ENCODE measurements at places on chromosomes 1 and 21.

DNA sequence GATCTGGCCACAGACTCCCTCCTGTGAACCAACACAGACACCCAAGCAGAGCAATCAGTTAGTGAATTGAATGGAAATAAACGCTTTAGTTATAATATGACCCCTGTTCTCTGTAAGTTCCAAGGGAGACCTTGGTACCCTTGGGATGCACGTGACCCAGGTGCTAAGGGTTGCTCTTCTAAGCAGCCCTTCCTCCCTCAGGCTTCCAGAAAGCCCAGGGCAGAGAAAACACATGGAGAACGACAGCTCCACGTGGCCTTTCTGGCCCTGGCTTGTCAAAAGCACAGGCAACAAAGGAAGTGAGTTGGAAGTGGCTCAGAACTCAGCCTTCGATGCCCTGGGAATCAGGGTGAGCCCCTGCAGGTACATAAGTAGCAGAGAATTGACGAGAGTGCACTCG is 57.4 kb downstream of the LACTBL1 start:
- no peak for DNase-seq

DNA sequence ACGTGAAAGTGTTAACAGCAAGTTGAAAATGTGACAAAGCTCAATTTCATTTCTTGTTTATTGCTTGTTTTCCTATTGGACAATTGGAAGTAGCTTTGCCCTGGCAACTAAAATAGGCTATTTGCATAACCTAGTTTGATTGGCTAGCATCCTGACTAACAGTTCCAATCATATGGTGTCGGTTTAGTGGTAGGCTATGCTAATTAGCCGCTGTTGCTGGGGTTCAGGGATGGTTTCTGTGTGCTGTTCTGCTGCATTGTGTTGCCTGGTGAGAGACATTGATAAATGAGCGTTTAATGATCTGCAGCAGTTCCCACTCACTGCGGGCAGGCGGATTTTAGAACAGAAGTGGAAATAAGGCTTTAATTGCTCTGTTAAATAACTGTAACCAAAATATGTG is 68.5 kb downstream of the DYRK1A start:
- no peak for DNase-seq

GRCh38 chr1:234018816-234019215 is 114.3 kb downstream of the SLC35F3 start:
- no peak for DNase-seq

GRCh38 chr1:212234431-212235395 is 50.5 kb upstream of the PPP2R5A start:
- DNase-seq, result no peak

DNA sequence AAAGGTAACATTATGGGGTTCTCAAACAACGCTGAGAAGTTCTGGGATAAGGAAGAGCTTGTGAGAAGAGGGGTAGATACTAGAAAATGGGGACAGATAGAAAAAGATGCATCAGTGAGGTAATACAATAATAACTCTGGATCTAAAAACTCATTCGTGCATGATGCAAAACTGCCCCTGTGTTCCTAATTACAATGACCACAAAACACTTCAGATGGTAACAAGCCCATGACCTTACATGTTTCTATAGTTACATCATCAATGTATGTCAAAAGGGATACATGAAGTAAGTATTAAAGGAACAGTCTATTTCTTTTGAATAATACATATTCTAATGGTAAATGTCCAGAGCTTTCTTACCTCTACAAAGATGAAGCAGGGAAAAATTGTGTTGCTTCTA is 110.6 kb upstream of the PLPPR5 start:
- DNase-seq, result no peak

DNA sequence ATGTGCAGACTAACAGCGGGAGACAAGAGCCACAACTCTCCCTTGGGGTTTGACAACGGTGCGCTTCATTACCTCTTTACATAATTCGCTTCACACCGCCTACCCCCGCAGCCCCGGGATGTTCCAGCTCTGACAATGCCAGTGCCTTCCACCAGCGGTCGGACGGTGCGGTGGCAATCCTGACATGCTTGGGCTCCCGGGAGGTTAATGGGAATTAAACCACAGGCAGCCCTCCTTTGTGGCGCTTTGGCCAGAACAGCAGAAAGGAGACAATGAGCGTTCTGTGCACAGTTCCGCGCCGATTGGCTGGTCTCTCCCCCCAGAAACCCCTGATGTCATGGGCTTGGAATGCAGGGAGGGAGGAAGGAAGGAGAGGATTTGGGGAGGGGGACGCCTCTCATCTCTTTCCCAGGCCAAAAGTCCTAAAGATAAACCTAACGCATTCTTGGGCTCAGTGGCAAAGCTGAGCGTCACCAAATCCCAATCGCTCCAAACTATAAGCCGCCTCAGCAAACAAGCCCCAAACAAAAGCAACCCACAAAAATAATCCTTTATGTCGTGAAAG is 1.3 kb downstream of the CNN3 start:
- no peak for DNase-seq

GRCh38 chr1:85366391-85367170 is 90.1 kb upstream of the BCL10 start:
- no peak for DNase-seq

GRCh38 chr1:186672596-186672995 is 7.6 kb downstream of the PTGS2 start:
- no peak for DNase-seq

GRCh38 chr1:60108196-60108595 is 34.6 kb upstream of the C1orf87 start:
- no peak for DNase-seq

DNA sequence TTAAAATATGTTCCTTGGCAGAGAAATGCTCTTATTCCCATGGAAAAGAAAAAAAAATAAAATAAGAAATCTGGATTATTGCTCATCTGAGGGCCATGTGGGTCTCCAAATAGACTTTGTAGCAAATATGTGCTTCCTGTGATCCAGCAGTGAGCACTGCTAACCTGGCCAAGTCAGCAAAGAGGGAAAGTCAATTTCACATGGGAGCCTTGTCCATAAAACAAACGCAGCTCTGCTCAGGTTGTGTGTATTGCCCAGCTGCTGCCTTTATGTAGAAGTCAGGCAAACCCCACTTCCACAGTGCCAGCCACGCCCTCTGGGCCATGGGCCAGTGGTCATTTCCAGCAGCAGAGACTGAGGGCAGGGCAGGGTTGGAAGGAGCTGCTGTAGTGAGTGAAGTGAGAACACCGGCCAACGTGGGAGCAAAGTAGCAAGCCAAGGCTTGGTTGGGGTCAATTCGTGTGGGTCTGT is 174.3 kb downstream of the LYPLAL1 start:
- DNase-seq, result no peak

GRCh38 chr21:14773777-14774345 is 227.7 kb upstream of the SAMSN1 start:
- peak; percentile 39 for DNase-seq

- peak; percentile 30 for DNase-seq
Measured at GRCh38 chr1:147627435-147628110, 42.8 kb downstream of the ACP6 start.

GRCh38 chr1:39452540-39452939 is 38.9 kb upstream of the BMP8A start:
- DNase-seq, result no peak

DNA sequence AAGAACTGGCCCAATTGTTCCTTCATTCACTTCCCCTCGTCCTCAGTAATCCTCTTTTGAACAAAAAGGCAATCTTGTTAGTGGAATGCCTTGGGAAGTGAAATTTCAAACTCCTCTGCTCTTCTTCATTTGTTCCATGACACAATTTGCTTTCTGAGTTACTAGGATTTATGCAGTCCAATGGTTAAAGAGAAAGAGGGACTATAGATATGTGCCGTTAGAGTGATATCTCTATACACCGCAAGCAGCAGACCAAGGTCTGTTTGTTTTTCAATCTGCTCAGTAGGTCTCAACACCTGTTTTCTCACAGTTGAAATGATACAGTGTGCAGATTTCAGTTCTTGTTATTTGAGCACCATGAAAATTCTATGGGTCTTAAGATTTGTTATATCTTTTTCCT is 244.0 kb downstream of the DNM3 start:
- DNase-seq, result no peak

DNA sequence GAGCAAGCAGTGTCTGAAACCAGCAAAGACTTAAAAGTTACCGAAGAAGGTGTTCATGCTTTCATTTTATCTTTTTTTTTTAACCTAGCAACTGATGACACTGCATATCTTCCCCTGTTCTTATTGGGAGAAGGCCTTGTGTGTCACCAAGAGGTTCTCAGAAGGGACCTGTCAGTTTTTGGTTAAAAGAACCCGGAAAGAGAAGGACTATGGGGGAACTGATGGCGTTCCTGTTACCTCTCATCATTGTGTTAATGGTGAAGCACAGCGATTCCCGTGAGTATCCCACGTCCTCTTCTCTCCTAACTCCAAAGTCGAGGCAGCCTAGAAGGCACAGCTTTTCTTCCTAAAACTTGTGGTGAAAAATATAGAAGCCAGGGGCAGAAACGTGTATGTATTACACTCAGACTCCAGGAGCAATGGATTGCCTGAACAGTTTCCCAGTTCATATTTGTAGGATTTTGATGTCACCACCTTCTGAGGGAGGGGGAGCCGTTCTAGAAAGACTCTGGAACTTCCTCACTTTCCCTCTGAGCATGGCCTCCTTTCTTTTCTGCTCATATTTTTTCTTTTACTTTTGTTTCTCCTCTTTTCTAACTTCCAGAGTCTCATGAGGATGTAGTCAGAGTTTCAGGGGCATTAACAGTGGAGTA is at the start of gene MR1:
Gene MR1 (plus strand): TSS at position 185 of the 653 bp plus-strand sequence. CDS start 25 bp downstream, at position 210.
- no peak for DNase-seq

DNA sequence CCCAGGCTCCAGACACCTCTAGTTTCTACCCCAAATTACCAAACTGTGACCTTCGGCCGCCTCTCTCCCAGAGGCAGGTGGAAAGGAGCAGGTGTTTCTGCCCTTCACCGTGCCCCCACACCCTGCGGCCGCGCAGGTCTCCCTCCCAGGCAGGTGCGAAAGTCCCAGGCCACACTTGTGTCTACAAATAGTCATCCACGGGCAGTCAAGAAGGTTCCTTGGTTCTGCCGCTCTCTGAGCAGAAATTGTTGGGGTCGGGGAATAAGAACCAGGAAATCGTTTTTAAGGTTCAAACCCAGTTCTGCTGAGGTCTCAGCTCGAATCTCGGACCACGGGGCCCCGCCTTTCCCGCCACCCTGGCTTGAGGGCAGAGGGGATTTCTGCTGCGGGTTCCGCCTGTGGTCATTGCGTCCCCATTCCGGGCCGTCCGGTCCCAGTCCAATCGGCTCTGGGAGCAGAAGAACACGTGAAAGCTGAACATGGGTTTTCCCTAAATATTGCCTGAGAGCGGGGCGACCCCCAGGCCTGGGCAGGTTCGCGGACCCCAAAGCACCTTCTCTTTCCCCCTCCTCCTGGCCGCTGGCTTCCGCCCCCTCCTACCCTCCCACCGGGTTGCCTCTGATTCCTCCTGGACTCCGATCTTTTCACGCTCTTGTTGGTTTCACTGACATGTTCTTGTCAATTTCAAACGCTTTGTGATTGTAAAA is 1.2 kb upstream of the ATF3 start:
- no peak for DNase-seq

DNA sequence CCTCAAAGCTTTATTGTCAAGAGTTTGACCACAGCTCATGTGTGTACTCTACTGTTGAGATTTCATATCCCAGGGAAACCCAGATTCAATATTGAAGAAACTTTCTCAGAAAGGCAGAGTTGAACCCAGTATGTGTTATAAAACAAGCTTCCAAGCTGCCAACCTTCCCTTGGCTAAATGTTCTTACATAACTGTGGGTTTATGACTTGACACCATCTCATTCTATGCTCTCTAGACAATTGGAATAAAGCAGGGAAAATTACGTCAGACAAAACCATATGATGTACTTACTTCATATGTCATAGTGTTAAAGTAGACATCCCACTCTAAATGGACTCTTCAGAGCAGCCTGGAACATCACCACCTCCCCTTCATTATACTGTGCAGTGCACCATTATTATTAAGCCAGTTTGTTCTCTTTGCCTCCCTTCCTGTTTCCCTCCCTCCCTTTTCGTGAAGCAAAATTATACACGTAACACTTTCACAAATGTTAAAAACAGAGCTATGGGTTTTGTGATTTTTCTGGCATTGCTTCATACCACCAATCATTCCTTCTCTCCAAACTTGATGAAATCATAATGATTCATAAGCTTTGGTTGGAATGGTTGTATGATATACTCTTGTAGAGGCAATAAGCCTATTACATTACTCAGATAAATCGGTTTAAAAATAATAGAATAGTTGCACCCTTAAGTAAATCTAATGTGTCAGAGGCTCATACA is 507.2 kb downstream of the LTN1 start:
- DNase-seq, result no peak

GRCh38 chr1:224192082-224192788 is 9.2 kb downstream of the DEGS1 start:
- DNase-seq, result no peak

DNA sequence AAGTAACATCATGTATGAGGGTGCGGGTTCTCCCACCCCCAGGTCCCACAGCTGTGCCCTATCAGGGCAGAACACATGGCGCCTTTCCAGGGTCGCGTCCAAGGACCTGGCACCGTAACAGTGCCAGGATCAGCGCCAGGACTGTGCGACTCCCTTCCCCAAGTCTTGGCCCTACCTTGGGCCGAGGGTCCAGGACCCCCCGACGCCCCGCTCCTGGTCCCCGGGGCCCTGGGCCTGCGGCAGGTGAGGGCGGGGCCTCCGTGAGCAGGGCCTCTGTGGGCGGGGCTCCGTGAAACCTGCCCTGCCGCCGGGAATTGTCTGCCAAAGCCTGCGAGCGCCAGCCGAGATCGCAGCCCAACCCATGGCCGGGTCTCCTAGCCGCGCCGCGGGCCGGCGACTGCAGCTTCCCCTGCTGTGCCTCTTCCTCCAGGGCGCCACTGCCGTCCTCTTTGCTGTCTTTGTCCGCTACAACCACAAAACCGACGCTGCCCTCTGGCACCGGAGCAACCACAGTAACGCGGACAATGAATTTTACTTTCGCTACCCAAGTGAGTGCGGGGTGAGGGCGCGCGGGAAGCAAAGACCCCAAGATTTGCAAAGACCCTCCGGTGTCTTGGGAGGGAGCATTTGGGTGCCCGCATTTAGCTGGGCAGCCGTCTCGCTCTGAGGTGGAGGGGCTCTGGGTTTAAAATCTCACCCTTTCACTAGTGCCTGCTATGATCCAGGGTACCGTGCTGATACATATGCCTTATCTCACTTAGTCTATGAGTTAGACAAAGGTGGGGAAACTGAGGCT is at the start of gene RHBG:
Gene RHBG (plus strand): TSS at position 323 of the 796 bp plus-strand sequence. CDS start 39 bp downstream, at position 362.
- DNase-seq, result no peak

DNA sequence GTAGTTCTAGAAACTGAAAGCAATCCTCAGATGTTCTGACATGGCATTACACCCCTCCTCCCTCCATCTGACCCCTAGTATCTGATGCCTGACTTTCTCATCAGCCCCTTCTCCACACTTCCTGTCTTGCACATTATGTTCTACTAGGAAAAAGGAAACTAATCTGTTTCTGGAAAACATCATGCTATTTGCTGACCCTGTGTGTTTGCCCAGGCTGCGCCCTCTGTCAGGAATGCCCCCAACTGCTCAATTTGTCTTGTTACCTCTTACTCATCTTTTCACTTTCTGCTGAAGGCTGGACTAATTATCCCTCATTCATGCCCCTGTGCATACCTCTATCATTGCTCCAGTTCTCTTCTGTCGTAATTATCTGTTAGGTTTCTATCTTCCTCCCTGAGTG is 37.5 kb upstream of the DAB1 start:
- no peak for DNase-seq

Data from stimulated activated CD4-positive, alpha-beta T cell treated with anti-CD3 and anti-CD28 coated beads, Interleukin-4, amount 100 ng/mL, for 48 hours (primary cell).